Activated CD4-positive, alpha-beta T cell treated with anti-CD3 and anti-CD28 coated beads, Interleukin-2, Interleukin-4, amounts not matched to agents 100 ng/mL and 50 ng/mL, durations not matched to agents 16 hours and 8 hours (primary cell): ENCODE measurements at places on chromosomes 3 and 15.

DNA sequence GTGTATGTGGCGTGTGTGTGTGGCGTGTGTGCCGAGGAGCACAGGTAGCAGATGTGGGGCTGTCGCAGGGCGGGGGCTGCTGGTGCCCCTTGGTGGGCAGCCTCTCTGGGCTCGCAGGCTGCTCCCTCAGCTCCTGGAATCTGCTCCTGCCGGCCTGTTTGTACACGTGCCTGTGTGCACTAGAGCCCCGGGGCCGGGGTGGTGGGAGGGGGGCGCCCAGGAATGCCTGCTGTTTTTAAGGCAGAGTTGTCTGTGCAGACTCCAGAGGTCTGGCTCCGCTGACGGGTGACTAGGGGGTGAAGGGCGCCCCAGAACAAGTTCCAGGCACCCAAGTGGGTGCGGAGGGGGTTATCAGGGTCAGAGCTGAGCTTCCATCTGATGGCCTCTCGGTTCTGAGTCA lies 112.2 kb downstream of the FBLN2 start:
- DNase-seq, result no peak

- DNase-seq, result no peak
Measured at GRCh38 chr3:150520408-150520807, 25.9 kb downstream of the SERP1 start.

- no peak for DNase-seq
Measured at GRCh38 chr3:8980756-8981257, 17.5 kb upstream of the RAD18 start.

- no peak for DNase-seq
Measured at GRCh38 chr3:89165636-89166263, 58.3 kb downstream of the EPHA3 start.

DNA sequence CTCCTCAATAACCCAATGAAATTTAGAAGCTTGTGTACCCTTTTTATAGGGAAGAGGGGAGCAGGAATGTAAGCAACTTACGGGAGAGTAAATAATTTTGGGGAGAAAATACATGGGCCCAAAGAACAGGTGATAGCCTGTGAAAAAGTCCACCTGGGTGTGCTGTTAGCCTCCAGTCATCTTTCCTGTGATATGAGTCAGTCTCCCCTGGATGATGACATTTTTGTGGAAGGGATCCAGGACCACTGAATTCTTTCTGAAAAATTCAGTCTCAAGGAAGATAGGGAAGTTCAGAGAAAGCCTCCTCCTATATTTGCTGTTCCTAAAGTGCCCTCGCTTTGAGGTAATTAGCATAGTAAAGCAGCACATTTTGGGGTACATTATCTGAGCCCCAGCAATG lies 149.8 kb downstream of the SQOR start:
- no peak for DNase-seq

DNA sequence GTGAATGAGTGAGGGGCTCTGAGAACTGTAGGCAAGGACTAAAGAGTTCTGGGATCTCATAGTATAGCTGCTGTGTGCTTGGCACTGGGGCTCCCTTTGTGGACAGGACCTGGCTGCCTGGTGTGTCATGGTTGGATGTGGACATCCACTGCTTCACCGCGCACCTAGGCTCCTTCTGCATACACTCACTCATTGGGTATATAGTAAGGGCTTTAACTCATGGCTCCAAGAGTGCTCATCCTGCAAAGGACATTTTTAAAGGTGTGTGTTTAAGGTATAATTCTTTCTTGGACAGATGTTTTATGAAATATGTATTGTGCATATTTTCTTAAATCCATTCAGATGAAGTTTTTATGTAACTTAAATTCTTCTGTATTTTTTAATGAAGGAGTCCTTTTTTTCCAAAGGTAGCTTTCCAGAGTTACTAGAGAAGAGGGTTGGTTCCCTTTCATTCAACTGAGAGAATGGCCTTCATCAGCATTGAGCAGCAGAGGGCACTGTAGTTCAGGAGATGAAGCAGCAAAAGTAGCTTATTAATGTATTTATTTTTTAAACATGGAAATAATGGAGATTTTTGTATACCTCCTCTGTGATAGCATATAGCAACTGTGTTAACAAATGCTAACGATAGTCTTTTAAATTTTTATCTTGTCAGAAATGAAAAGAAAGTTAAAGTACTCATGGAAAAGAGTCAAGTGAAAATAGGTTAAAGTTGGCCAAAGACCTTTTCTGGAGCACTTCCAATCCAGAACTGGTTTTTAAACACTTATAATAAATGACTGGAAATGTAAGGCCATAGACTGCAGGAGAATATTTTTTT lies 25.2 kb downstream of the OXNAD1 start:
- DNase-seq, result peak; percentile 61

- DNase-seq, result peak; percentile 85
Measured at GRCh38 chr3:172517859-172518466, 5.3 kb downstream of the TNFSF10 start.

DNA sequence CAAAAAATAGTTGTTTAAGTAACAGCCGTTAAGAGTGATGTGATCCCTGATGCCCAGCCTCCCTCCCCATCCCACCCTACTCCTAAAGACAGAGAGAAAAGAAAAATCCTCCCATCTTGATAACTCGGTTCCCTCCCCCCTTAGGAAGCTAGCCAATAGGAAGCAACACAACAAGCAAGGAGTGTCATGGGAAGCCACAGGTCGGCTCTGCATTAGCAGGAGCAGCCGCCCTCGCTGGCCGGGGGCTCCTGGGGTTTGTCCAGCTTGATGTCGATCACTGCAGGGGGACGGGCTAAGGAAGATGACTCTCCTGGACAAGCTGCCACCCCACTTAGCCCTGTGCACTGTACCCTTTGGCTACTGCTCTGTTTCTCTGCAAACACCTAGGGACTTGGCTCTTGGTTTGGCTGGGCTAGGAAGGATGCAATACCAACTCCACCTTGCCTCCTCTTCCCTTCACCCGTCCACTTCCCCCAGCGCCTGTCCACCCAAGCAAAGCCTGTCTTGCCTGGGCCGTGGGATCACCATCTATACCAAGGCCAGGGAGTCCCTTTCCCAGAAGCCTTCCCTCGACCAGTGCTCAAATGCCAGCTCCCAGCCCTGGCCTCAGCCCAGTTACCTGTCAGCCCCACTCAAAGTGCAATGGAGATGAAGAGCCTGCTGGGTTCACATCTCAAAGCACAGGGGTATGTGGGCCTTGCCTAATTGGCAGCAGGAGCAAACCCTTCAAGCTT lies 23.1 kb downstream of the SRPRB start:
- DNase-seq, result no peak

DNA sequence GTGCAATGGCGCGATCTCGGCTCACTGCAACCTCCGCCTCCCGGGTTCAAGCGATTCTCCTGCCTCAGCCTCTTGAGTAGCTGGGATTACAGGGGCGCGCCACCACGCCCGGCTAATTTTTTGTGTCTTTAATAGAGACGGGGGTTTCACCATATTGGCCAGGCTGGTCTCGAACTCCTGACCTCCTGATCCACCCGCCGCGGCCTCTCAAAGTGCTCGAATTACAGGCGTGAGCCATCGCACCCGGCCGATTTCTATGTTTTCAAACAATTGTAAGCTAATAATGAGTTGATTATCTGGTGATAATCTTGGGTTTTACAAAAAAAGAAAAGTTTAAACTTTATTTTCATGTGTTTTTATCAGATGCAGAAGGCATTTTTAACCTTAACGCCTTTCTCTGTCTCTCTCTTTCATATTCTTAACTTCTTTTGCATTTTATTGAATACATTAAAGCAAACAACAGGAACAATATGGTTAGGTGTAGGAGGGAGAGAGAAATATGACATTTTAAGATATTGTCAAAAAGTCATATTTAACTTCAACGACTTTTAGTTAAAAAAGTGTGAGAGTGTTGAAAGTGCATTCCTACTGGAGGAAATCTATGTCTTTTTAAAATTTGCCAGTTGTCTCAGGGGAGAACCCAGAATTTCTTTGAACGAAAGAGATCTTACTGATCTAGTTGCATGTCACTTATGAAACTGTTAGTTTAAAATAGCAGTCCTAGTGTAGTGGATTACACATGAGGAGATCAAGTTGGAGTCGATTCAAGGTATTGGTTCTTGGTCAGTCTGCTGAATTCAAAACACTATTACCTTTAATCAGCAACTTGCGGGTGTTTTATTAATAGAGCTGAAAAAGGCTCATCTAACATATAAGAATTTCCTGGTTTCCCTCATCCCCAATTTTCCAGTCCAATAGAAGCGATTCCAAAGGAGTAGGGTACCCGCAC lies 3.4 kb upstream of the MEIS2 start:
- no peak for DNase-seq

- no peak for DNase-seq
Measured at GRCh38 chr15:60390231-60390630, 7.6 kb downstream of the ANXA2 start.

GRCh38 chr3:192128922-192129321 lies 598.4 kb downstream of the FGF12 start:
- no peak for DNase-seq

GRCh38 chr3:70889162-70890019 lies 577.0 kb upstream of the MDFIC2 start:
- no peak for DNase-seq

DNA sequence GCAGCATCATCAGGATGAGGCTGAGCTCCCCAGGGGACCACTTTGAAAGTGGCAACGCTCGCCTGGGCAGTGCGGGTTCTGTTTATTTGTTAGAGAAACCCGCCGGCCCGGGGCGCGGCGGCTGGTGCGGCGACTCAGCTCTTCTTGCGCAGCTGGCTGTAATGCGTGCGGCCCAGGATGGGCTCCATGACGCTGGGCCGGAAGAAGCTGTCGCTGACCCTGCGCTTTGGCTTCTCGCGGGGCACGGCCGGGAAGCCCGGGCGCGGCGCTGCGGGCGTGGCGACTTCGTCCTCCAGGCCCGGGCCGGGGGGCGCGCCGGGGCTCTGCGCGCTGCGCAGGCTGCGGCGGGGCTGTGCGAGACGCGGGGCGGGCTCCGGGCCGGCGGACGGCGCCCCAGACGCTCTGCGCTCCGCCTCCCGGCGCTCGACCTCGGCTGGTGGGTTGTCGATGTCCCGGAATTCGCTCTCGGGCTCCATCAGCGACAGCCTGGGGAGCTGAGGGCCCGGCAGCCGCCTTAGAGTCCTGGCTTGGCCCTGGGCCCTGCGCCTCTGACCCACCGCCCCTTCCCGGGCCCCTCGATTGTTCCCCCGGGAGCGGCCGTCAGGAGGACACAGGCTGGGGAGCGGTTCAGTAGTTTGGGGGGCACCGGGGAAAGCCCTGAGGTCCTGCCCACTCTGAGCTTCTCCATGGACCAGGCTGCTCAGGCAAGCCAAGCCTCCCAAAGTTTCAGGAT lies 10.3 kb upstream of the KIF7 start:
- peak; percentile 18 for DNase-seq

- DNase-seq, result peak; percentile 86
Measured at GRCh38 chr15:40859206-40859851, 14.7 kb downstream of the RHOV start.

DNA sequence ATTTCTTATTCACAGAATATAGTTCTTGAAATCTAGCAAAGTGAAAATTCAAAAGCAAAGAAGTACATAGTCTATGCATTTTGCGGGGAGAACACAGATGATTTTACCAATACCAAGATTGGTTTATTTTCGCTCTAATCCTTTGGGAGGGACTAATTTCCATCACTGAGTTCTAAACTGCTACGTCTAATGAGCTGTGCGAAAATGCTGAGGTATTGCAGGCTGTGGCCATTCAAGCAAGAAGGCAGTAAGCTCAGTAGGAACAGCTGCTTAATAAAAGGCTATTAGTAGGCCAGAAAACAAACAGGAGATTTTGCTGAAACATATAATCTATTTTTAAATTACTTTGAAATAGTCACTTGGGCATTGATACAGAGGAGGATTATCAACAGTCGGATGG lies 379.0 kb downstream of the CNTN4 start:
- no peak for DNase-seq

- no peak for DNase-seq
Measured at GRCh38 chr3:196660381-196661166, 21.1 kb downstream of the NRROS start.

DNA sequence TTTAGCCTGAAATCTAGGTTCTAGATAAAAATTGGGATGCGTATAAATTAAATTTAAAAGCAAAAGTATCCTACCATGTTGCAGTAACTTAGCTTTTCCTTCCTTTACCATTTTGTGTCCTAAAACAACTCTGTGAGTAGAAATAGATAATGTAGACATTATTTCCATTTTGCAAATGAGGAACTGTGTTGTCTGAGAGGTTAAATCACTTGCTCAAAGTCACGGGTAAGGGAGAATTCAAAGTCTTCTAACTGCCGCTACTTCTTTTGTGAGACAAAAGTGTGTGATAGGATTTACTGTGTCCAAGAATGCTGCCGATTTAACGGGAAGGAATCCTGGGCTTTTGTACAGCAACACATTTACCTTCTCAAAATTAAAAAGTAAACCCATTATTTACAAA lies 40.7 kb downstream of the MYO1E start:
- DNase-seq, result no peak

DNA sequence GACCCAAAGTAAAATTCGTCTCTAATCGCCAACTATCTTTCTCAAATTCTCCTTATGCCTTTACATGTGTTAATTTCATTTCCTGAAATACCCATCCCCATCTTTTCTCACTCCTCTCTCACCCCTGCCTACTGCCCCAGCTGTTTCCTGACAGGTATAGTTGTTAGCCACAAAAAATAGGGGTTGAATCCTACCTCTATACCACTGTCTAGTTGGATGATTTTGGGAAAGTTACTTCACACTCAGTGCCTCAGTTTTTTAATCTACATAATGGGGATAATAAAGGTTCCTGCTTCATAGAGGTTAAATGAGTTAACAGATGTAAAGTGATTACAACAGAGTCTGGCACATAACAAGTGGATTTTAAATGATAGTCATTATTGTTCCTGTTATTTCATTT lies 189.7 kb downstream of the TNIK start:
- DNase-seq, result no peak

GRCh38 chr15:65055201-65055870 lies 10.1 kb downstream of the SLC51B start:
- DNase-seq, result no peak

- DNase-seq, result no peak
Measured at GRCh38 chr15:57406062-57406772, 29.9 kb downstream of the CGNL1 start.

DNA sequence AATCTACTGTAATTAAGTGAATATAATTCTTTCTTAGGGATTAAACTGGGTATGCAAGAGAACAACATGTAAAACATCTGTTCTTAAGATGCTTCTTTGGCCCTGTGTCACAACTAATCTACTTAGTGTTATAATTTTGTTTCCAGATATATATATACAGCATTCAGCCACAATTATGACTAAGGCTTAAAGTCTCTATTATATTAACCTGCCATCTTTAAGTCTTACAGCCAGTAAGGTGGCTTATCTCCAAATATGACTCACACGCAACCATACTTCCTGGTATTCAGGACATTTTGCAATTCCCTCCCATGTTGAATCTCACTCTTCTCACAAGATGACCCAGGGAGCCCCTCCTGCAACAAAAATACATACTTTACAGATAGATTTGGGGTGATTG lies 6.6 kb upstream of the KBTBD8 start:
- DNase-seq, result no peak

GRCh38 chr3:125203731-125204130 lies 8.8 kb downstream of the SLC12A8 start:
- DNase-seq, result no peak

DNA sequence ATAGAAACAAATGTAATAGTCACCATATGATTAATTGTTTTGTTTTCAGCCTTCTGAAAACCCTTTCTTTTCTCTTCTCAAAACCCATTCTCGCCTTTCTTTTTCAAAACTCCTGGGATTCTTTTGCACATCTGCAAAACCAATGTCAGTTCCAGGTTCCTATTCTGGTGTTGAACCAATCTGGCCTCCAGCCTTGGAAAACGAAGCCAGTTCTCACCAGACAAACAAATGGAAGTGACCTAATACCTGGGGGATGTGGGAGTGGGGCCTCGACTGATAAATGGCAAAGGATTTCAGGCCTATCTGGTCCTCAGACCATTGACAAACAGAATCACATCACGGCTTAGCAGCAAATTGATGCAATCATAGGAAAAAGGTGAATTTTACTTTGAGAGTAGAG lies 73.0 kb downstream of the COL8A1 start:
- no peak for DNase-seq
